ENCODE measurements at places on chromosomes 16 and 17. TPM values are rescaled to one million over a fixed set of nuclear protein-coding genes. Genes with fewer than 3 reads are reported as not detected.
A peak's percentile ranks its signal among the peaks of the same experiment; 100 is the strongest.

DNA sequence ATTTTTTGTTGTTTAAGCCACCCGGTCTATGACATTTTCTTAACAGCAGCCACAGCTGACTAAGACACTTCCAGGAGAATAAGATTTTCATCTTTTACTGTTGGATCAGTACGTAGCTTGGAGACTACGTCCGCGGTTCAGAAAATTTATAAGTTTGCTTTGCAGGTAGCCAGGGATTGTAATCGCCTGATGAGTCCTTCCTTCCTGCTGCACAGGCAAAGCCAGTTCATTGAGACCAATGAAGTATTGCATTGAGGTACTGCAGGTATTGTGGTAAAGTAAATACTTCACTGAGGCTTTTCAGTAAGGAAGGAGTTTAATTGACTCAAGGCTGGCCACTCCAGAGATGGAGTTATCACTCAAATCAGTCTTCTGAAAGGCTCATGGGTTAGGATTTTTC lies 269.4 kb upstream of the ELAC2 start:
- no peak for DNase-seq

- peak; percentile 66 for DNase-seq
Observed at GRCh38 chr16:11198828-11199227, 57.2 kb downstream of the SOCS1 start.

CSF3 gene
- total RNA-seq: 1.0 TPM

DNA sequence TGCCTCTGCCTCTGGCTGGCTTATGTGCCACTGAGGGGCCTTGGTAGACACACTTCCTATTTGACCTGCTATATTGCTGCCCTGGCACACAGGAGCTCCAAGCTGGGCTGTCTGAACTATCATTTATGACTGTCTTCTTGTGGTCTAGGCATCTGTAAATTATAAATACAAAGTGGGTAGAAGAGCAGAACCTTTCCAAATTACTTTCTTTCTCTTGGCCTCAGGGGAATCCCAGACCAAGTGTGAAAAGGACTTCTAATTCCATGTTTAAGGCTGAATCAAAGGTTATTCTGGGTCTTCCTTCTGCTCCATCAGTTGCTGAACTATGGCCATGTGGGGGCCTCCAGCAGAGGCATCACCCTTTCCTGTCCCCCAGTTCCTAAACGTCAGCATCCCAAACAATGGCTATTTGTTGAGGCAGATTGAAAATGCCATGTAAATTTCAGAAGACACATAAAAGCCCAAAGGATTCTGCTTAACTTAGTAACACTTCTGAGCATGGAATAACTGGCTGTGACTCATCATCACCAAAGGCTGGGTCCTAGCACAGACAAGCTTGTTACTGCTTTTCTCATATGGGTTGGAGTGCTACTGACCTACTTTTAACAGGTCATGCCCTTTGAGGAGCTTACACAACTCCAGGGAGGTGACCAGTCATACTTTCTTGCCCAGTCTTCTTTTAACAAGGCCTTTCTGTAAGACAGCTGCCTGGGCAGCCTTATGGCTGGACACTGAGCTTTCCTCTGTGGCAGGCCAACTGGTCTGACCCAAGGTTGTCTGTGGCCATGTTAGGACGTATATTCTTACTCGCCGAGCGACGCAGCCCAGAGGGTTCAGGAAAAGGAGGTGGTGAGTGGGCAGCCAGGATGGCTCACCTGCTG lies 154.8 kb downstream of the VPS53 start:
- no peak for DNase-seq

- no peak for DNase-seq
Observed at GRCh38 chr17:31320241-31320640, 1.2 kb downstream of the EVI2A start.

PPL gene
- total RNA-seq: 108 TPM

DNA sequence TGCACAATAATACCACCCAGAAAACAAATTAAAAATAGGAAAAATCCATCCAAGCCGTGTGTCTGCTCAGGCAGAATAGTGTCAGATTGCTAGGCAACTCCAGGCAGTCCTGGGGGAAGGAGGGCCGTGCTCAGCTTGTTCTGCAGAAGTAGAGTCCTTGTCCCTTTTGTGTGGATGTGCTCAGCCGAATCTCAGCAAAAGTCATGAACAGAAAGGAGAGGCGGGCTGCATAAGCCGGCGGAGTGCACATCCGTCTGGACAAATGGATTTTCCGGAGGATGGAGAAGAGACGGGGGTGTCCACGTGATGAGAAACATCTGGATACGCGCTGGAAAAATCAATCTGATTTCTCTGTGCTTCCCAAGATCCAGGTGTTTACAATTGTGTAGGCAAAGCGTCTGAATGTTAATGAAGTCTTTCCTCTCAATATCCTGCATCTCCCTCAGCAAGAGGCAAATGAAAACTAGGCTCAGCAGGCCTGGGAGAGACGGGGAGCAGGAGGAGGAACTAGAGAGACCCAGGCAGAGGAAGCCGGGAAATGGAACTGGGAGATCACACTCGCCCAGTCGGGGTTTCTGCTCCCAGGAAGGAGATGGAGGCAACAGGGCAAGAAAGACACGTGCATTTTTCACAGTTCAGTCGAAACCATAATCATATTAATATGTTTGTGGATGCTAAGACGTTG lies 7.7 kb upstream of the RBFOX3 start:
- DNase-seq: no peak

DNA sequence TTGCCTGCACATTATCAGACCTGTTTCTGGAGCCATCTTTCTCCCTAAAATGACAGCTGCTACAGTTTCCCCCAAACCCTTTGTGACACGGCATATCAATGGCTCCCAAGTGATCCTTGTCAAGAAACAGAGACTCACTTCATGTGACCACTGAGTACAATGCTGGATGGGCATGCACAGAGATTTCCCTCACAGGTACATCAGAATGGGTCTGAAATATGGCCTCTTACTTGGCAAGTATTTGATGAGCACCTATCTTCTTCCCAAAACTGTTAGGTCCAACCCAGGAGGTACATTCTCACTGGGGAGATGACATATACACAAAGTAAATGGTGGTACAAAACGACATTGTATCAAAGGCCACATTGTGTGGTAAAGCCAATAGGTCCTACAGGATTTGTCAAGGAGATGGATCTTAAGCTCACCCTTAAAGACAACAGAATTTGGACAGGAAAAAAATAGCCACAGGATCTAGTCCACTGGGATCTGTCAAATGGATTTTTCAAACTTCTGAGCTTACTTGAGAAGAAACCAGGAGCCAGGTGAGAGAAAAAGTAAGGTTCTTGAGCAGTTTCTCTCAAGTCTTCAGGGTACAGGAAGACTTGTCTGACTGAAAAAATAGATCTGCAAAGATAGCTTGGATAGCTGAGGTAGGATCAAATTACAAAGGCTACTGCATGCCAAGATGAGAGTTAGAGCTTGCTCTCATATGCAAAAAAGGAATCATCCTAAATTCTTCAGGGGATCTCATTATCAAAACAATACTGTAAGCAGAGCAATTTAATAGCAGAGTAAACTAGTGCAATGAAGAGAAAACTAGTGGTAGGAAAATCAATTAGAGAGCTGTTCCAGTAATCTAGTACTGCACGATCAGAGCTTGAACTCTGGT lies 28.8 kb downstream of the RNF43 start:
- DNase-seq: no peak

DNA sequence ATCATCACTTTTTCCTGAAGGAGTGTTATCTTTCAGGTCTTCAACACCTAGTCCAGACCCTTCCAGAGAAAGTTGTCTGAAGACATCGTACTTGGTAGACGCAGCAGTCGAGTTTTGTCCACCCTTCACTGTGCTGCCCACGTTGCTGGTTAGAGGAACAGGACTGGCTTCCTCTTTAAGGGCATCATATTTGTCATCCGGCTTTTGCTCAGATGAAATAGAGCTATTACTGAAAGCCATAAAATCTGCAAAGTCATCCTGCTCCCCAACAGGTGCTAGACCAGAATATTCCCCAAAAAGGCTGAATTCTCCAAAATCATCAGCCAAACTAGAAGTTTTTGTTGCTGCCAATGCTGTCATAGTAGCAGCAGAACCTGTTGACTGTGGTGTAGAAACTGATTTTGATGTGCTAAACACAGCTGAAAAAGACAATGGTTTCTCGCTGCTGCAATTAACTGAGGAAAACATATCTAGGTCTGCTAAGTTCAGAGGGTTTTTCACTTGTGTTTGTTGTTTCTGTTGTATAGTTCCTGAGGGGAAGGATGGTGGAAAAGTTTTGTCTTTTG lies 55.7 kb downstream of the SYNRG start:
- no peak for DNase-seq

- no peak for DNase-seq
Observed at GRCh38 chr16:76035689-76036088, 241.5 kb upstream of the CNTNAP4 start.

KRTAP3-2 gene
- not detected for total RNA-seq

- DNase-seq: no peak
Observed at GRCh38 chr16:67780847-67781564, 25.4 kb downstream of the RANBP10 start.

OMG gene
- not detected for total RNA-seq

NME3 gene
- total RNA-seq: 79.7 TPM

DNA sequence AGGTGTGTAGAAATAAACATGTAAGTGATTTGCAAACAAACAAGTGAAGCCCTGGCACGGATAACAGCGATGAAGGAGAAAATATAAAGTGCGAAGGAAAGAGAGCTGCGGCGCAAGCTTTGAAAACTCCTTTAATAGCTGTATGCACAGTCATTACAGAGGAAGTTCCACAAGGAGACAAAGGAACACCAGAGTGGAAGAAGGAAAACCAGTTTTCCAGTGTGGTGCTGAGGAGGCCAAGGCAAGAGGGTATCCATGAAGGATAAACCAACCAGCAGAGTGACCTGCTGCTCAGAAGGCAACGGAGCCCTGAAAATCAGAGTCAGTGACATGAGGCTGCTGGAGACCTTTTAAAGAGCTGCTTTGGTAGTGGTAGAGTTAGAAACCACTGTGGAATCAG lies 24.4 kb downstream of the METTL16 start:
- no peak for DNase-seq

DNA sequence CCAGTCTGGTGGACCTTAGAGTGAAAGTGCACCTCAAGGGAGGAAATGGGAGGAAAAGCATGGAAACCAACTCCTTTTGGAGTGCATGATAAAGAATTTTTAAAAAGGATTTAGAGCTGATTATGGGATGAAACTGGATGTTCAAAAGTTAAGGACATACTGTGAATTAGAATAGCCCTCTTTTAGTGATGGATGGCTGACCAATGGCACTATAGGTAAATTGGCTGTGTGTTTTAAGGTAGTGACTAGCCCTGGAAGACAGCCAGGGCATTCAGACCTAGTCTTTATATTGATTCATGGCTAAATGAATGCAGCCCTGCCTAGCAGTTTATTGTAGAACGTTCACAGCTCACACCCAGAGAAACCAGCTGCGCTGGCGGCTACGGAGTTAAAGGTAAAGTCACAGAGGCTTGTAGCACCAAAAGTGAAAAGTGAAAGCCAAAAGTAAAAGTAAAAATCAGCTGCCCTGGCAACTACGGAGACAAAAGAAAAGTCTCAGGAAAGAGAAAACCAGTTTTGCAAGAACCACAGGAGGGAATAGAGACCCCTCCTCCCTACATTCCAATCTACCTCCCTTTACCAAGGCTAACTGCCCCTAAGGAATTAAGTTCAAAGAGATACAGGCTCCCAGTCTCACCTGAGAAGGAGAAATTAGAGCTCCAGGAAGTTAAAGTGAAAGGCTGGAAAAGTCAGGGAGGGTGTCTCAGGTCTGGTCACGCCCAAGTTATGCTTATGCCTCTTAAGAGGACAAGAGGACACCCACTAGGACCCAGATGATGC lies 21.8 kb downstream of the ACSM1 start:
- DNase-seq: peak; percentile 67

- no peak for DNase-seq
Observed at GRCh38 chr17:44094701-44095387, 24.3 kb downstream of the G6PC3 start.

GRCh38 chr17:42272162-42272907 lies 3.9 kb downstream of the STAT5B start:
- no peak for DNase-seq

TMC8 gene
- total RNA-seq: 18.2 TPM

GRCh38 chr17:72510351-72511016 lies 389.7 kb downstream of the SOX9 start:
- DNase-seq: no peak

GRCh38 chr17:80352991-80353665 lies 61.8 kb upstream of the ENDOV start:
- no peak for DNase-seq

- DNase-seq: no peak
Observed at GRCh38 chr17:69763503-69763902, 311.5 kb upstream of the KCNJ16 start.

VTN gene
- total RNA-seq: 1.0 TPM

CASKIN1 gene
- 0.05 TPM for total RNA-seq

DNA sequence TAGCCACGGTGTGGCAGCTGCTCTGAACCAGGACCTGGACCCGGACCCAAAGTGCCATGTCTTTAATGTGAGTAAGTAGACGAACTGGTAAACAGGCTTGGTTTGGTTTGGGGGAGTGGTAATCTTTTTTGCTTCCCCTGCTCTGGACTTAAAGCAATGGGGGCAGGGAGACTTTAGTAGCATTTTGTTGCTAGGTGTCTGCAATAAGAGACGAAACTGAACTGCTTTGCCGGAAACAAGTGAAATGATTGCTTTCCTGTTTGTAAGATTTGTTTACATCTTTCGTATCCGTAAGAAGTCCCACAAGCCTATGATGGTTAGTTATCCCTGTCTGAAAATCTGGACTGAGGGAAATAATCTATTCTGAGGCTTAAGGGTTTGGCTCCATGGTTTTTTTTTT lies 21.5 kb downstream of the PRCD start:
- no peak for DNase-seq

GRCh38 chr17:68612923-68613292 lies 11.7 kb upstream of the FAM20A start:
- DNase-seq: no peak

DNA sequence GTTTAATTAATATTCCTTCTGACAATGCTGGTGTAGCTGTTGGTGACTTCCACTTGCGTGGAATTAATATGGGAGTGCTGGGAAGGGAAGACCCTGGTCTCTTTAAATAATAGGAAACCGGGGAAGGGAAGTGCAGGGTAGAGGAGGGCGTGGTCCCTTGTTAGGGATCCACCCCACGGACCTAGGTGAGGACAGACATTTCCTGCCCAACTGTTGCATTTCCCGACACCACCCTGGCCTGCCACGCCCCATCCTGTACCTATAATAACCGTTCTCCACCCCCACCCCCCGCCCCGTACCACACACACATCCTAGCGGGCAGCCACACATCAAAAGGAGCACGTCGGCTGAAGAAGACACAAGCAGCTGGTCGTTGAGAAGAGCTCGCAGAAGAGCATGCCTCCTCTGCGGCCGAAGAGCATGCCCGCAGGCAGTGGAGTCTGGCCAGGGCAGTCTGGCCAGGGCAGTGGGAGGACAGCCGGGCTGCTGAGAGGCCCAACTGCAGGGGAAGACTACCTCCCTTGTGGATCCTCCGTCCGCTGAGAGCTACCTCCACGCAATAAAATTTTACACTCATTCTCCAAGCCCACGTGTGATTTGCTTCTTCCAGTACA lies 36.8 kb upstream of the MMD start:
- no peak for DNase-seq

DNA sequence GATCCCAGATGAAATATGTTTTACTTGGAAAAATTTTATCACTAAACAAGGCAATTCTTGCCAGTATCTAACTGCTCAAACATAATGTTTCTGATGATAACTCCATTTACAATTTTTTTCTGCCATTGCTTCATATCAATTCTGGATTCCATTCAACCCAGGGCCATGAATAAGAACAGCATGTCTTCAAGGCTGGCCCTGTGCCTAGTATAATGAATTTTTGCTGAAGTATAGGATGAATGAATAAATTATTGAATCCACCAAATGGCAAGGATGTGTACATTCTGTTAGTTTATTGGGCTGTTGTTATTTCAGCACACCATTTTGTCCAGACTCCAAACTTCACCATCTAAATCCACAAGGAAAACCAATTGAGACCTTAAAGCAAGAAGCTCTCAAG lies 414.7 kb downstream of the HS3ST3B1 start:
- no peak for DNase-seq
